Gastroesophageal sphincter (tissue), 4 donors: ENCODE measurements at places on chromosomes 6 and 20. TPM values are rescaled to one million over a fixed set of nuclear protein-coding genes. Genes with fewer than 3 reads are reported as not detected.

CCR6 gene
- total RNA-seq: not detected

LRRN4 gene
- total RNA-seq: not detected

APCDD1L gene
- 0.40 TPM for total RNA-seq

DOP1A gene
- total RNA-seq: 32.8 TPM

GRCh38 chr6:29685718-29686326 is 4.9 kb upstream of the ZFP57 start:
- ATAC-seq: no peak

DNA sequence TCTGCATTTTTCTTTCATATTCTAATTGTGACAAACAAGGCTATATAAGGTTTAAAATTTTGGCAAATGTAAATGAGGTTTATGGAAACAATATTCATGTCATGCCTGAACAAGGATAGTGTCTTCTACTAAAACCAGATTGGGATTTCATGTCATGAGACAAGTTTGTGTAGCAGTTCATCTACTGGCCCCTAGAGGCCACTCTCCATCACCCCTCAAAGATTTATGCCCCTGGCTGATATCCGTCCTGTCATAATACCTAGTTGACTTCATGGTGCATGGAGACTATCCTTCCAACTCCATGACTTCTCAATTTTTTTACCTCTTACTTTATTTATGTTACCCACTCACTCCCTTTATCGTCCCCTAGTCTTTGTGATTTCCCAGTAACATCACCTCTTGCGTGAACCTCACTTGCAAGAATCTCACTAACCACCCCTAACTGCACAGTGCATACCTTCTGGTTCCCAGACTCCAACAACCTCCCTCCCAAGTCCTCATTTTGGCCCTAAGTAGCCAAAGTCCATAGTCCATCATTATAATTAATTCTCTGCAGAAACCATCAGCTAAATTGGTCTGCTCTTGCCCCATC is 179.8 kb downstream of the TASP1 start:
- ATAC-seq: no peak

DNA sequence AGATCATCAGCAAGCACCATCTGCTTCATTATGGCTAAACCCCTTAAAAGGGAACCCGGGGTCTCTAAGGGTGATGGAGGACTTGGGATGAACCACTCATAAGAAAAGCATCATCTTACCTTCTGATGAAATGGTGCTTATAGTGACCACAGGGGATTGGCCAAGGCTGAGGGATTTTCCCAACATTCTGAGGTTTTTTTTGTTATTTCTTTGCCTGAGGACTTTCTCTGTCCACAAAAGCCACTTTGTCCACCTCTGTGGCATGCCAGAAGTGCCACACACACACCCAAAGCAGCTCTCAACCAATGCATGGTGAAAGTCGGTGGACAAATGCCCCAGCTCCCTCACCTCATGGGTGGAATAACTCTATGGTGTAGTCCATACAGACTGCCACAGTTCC is 79.3 kb upstream of the TOP1 start:
- ATAC-seq: no peak

DNA sequence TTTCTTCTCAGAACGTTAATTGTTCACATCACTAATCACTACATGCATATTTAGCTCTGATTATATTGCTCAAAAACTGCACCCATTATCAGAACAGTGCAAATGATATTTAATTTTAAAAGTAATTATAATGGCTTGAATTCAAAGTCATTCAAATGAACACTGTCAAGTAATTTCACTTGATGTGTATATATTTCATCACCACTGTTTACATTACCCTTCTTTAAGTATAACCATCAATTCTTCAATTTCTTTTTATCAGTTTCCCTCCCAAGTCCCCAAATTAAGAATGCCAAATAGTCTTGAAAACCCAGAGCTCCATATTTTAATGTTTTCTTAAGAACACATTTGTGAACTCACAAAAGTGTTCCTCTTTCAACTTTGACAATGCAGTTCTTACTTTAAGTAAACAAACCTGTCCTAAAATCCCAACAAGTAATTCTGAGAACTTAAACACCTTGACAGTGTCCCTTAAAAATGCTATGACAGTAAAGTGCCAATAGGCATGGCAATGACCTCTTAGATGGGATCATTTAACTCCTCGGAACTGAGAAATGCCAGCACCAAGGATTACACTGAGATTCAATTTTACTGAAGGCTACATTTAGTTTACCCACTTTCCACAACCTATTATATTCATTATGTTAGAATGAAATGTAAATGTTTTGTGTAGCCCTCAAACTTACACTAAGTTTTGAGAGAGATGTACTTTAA is 16.7 kb upstream of the SNX14 start:
- ATAC-seq: no peak

GRCh38 chr20:59078231-59078630 is 35.6 kb upstream of the PRELID3B start:
- ATAC-seq: no peak
